ENCODE measurements at places on chromosomes 3 and 15. TPM values are rescaled to one million over a fixed set of nuclear protein-coding genes. Genes with fewer than 3 reads are reported as not detected.

- H3K27me3 ChIP-seq = peaks cover 5% of the 10 kb centered on the region
- peak overlapping the region; percentile 61 for H3K4me3 ChIP-seq
- H3K36me3 ChIP-seq = peaks cover 7% of the 10 kb centered on the region
- H3K4me1 ChIP-seq = peaks cover 28% of the 10 kb centered on the region
- DNase-seq = no peak
These were observed 20.7 kb downstream of the ZBTB38 start for GRCh38 chr3:141388823-141389621.

DNA sequence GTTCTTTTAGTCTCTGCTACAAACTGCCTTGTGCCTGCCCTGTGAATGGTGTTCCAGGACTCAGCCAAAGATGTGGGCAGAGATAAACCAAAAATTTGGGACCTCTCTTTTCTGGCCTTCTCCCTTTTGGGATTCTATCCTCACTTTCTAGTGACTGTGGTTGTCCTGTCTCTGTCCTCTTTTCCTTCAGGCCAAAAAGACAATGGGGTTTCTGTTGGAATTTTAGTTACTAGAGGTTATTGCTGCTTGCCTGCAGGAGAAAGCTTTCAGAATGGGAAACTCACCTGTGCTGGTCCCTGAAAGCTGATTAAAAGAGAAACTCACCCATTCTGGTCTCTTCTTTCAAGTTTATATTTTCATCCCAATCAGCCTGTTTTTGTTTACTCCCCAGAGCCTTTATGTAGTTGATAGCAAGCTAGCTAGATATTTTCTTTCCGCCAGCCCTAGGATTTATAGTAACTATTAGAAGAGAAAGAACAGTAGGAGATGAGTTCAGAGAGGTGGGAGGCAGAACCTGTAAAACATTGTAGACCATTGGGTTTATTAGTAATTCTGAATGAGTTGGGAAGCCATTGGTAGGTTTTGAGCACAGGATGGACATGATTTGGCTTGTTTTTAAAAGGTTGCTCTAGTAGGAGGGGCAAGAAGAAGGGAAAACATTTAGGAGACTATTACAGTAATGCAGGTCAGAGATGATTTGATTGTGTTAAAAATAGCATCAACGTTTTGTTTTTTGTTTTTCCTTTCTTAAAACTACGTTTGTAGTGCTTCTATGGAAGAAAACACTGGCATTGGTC lies 138.9 kb downstream of the TCF12 start:
- H3K4me1 ChIP-seq = peaks cover 33% of the 10 kb centered on the region
- H3K4me3 ChIP-seq = no peak overlapping the region
- no peak overlapping the region for H3K27ac ChIP-seq
- no peaks in the 10 kb centered on the region for H3K36me3 ChIP-seq
- no peaks in the 10 kb centered on the region for H3K27me3 ChIP-seq

GRCh38 chr3:159208050-159208449 lies 406.2 kb downstream of the MFSD1 start:
- DNase-seq = no peak
- no peak overlapping the region for H3K27ac ChIP-seq
- H3K4me1 ChIP-seq = no peaks in the 10 kb centered on the region
- no peaks in the 10 kb centered on the region for H3K36me3 ChIP-seq
- H3K4me3 ChIP-seq = no peak overlapping the region
- H3K27me3 ChIP-seq = no peaks in the 10 kb centered on the region

C3orf22 gene
- total RNA-seq = not detected

DNA sequence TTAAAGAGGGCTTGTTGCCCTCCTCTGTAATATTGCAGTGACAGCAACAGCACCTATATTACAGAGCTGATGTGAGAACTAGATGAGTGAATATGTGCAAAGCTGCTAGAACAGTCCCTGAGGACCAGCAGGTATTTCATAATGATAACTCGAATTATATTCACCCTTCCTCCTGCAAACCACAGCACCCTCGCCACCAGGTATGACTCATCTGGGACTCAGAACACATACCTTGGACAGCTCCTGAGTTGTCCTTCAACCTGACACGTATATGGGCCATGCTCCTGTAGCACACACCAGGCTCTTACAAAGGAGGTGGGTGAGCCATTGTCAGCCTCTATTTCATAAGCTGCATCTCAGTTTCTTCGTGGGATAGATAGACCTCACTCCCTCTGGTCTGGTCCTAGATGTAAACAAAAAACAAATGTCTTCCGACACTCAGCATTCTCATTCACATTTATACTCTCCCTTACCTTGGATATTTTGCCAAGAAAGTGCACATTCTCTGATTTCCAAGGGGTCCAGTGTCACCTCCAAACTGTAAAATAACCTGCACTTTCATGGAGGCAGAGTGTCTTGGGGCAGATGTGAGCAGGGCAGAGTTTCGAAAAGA lies 124.5 kb downstream of the TLE3 start:
- no peak overlapping the region for H3K27ac ChIP-seq
- H3K27me3 ChIP-seq = peaks cover 30% of the 10 kb centered on the region
- peak; percentile 67 for DNase-seq
- no peak overlapping the region for H3K4me3 ChIP-seq

- H3K36me3 ChIP-seq = no peaks in the 10 kb centered on the region
- no peaks in the 10 kb centered on the region for H3K4me1 ChIP-seq
- no peak for DNase-seq
- H3K27me3 ChIP-seq = peaks cover 2% of the 10 kb centered on the region
- no peak overlapping the region for H3K27ac ChIP-seq
- no peak overlapping the region for H3K4me3 ChIP-seq
These were observed 65.7 kb downstream of the FBLN2 start for GRCh38 chr3:13614607-13615006.

TMEM40 gene
- not detected for total RNA-seq

DNA sequence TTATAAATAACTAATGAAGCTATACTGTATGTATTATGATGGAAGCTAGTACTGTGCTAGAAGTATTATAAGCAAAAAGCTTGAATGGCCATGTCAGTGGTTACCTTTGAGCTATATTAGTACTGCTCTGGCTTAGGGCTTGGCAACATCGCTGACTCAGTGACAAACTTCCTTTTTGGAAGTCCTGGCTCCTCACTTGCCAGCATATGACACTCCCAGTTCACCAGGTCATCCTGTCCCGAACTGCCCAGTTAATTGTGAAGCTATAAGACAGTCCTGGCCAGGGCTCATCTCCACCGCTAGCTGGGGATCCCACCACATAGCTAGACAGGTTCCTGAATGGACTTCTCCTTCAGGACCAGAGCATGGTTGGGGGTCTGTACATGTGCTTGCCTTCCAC lies 31.9 kb downstream of the RAB8B start:
- no peak overlapping the region for H3K4me3 ChIP-seq
- peaks cover 56% of the 10 kb centered on the region for H3K4me1 ChIP-seq
- no peak for DNase-seq

GPR62 gene
- not detected for total RNA-seq
